ENCODE measurements at places on chromosomes 11 and 22.

- no peak for DNase-seq
These were observed 24.9 kb downstream of the PGM2L1 start for GRCh38 chr11:74373382-74373781.

DNA sequence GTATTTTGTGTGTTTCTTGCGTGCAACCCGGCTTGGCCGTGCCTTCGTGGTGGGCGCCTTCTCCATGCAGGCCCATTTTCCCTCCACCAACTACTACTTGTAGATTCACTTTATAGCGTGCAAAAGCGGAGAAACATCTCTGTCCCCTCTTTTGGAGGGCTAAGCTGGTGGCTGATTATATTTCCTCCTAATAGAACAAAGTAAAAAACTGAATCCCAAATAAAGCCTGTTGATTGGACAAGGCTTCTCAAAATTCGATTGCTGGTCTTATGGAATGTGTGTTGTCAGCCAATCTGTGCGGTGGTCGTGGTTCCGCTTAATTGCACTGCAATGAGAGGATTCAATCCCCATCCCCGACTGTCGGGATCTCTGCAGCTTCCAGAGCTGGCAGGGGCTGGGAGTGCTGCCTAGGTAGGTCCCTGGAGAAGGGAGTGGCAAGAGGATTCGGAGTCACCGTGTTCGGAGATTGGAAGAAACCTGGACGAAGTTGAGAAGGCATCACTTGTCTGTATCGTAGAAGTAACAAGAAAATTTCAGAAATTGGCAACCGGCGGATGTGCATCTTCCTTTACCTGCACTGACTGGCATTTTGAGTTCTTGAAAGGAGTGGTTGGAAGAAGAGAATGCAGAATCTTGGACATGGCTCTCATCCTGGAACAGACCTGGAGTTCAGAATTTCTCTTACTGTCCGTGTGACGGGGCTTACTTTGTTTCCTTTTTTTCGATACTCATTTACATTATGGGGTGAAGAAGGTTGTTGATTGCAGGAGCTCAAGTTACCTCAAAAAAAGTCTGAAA, 1.1 kb downstream of the HMGXB4 start:
- DNase-seq = no peak

GRCh38 chr11:69801513-69802335, 17.5 kb downstream of the FGF3 start:
- no peak for DNase-seq

DNA sequence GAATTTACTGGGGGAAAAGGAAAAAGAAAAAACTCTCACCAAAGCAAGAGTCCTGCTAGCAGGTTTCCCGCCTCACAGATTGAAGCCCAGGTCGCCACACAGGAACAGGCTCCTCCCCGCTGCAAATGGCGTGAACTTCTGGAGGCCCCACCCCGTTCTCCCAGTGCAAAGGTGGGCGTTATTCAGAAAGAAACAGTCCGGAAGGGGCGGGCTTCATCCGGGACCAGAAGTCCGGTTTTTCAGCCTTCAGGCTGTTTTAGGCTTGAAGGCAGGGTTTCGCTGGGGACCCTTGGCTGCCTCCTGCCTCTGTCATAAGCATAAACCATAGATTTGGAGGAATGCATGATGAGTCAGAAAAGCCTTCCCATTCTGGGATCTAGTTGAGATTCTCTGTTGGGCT, 148.3 kb upstream of the POU2AF2 start:
- peak; percentile 13 for DNase-seq

DNA sequence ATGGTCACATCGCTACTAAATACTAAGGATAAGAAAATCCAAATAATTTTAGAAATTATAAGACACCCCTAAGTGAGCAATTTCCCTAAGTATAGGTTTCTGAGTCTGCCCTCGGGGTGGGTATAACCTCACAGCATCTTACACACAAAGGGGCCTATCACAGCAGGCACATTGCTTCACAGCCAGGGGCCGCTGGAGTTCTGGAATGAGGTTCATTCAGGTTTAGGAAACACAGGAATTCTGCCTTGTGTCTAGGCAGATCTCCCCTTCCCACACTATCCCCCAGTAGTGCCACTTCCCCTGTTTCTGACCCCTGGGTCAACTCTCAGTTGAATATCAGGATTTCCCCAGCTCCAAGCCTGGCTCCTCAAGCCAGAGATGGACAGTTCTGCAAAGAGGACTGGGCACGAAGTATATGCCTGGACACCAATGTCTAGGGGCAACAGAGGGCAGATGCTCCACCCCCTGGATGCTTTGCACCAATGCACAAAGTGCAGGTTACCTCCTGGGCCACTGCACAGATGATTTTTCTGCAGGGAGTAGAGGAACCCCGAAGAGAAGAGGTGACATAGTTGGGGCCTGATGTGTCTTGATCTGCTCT, 11.4 kb downstream of the TUBA8 start:
- no peak for DNase-seq

- no peak for DNase-seq
These were observed 17.8 kb upstream of the XBP1 start for GRCh38 chr22:28817919-28818859.

- no peak for DNase-seq
These were observed 17.3 kb downstream of the TRAF6 start for GRCh38 chr11:36492724-36493304.

DNA sequence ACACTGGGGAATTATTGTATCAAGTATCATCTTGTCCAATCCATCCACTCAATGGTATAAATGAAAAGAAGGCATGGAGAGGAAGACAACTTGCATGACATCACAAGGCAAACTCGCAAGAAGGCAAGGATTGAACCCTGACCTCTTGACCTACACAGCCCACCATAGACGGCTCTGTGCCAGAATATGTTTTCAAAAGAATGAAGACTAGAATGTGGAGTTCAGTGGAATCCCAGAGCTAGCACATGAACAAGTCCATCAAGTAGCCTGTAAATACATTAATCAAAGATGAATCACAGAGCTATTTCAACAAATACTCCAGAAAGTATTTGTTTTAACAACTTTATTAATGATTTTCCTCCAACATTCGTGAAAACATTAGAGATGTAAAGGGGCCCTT, 189.7 kb downstream of the GUCY1A2 start:
- DNase-seq = no peak

All from H54 (cell line).